CD4-positive, alpha-beta T cell treated with Interleukin-2 at 100 ng/mL for 4 hours (primary cell): ENCODE measurements at places on chromosomes 12 and 14.

DNA sequence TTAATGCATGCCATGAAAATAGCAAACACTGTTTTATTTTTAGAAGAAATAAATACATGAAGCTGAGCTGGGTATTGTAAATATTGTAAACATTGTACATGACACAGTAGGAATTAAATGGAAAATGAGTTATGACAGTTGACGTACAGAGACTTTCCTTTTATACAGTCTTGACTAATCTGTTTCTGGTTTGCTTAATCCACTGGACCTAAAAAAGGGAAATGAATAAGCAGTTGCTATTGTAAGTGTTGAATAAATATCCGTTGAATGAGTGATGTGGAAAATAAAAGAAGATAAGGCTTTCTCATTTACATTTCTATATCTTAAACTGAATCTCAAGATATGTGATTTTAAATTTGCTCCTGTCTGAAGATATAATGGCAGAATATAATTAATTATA lies 15.0 kb downstream of the PMCH start:
- no peak for DNase-seq

DNA sequence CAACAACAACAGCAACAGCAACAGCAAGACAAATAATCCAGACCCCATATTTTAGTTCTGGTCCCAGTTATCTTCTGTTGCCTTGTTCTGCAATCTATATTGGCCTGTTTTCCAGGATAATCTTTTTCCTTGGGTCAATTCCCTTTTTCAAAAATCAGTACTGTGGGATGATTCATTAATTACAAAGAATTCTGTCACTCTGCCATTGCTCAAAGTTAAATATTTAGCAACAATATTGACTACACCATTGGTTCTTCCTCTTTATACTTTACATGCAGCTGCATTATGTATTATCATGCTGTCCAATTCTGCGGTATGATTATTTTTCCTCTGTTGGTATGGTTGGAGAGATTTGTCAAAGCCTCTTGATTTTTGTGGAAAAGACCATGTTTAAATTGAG lies 10.1 kb upstream of the GALNT8 start:
- no peak for DNase-seq

- no peak for DNase-seq
Measured at GRCh38 chr14:23933742-23934128, 19.8 kb upstream of the DHRS4 start.

- no peak for DNase-seq
Measured at GRCh38 chr14:96581026-96581425, 78.8 kb downstream of the PAPOLA start.

GRCh38 chr12:60872850-60873713 lies 1277.3 kb downstream of the SLC16A7 start:
- DNase-seq = no peak

- DNase-seq = no peak
Measured at GRCh38 chr14:69231486-69231885, 28.5 kb upstream of the GALNT16 start.

DNA sequence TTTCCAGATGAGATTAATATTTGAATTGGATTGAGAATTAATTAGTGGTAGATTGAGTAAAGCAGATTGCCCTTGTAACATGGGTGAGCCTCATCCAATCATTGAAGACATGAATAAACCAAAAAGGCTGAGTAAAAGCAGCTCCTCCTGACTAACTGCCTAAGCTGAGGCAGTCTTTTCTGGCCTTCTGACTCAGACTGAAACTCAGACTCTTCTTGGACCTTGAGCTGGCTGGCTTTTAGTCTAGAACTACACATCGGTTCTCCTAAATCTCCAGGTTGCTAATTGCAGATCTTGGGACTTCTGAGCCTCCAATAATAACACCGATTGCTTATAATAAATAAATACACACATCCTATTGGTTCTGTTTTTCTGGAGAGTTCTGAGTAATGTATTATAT lies 24.0 kb downstream of the FKBP11 start:
- no peak for DNase-seq

DNA sequence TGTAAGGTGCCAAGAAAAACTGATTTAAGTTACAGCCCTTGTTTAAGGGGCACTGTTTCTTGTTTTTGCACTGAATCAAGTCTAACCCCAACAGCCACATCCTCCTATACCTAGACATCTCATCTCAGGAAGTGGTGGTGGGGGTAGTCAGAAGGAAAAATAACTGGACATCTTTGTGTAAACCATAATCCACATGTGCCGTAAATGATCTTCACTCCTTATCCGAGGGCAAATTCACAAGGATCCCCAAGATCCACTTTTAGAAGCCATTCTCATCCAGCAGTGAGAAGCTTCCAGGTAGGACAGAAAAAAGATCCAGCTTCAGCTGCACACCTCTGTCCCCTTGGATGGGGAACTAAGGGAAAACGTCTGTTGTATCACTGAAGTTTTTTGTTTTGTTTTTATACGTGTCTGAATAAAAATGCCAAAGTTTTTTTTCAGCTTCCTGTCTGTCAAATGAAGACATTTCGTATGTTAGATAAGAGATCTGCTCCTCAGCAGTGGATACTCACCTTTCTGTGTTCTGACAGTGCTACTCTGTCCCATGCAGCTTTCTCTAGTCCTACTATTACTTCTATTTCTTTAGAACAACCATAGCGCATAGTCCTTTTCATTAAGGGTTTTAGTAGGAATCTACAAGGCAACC lies 1.2 kb upstream of the PA2G4 start:
- peak; percentile 45 for DNase-seq

DNA sequence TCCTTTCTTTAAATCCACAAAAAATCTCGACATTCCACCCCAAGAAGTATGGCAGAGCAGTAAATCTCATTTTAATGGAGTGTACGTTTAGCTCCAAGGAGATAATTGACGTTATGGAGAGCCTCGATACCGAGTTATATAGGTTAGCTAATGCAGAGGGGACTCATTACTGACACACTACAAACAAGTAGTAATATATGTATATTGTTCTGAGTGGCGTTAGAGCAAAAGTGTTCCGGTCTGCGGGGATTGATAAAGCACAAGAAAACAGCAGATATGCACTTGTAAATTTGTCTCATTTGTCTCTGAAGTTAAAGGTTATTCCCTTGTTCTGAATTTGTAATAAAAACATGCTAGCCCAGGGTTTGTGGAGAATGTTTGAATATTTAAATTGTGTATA lies 84.1 kb downstream of the BCL11B start:
- DNase-seq = no peak

GRCh38 chr14:66939409-66939808 lies 249.8 kb upstream of the GARIN2 start:
- DNase-seq = no peak

DNA sequence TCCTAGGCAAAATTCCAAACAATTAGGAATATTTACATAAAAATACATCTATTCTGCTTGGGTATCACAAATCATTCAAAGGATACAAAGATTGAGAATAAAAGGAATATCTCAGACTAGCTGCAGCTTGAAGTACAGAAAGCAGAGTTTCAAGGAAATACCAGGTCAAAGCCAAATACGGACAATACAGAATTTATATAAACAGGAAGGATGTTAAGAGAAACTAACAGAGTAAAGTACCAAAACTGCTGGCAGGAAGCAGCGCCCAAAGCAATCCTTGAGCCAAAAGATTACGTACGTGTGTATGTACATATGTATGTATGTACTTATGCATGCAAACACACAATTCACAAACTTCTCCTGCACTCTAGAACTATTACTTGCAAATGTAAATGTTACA lies 86.6 kb downstream of the PPP1R12A start:
- DNase-seq = no peak

DNA sequence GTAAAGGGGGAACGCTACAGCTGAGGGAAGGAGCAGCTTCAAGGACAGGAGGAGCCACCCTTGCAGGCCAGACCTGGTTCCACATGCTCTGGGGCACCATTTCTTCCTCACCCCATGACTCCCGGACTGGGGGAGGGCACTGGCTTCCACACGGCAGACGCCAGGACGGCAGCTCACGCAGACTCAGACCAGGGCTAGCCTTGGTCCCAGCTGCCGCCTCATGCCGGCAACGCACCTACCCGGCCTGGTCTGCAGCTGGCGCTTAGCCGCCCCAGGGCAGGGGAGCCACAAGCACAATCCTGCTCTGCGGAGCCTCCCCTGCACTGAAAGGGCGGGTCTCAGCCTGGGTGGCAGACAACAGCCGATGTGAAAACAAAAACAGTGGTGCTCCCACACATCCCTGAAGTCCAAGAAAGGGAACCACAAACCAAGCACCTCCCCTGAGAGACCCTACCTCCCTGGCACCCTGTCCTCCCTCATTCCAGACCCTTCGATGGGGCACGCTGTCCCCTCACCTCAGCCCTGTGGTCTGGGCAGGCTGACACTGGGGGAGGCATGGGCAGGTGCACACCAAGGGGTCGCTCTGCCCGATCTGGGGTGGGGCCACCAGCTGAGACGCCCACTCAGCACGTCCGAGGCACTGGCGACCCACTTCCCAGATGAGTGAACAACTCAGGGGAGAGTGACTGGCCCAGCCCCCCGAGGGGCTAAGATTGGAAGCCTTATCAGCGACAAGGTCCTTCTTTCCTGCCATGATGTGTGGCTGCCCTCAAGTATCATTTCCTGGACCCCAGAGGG lies 65.0 kb downstream of the CHGA start:
- DNase-seq = no peak

- DNase-seq = no peak
Measured at GRCh38 chr12:100450735-100451134, 22.9 kb upstream of the NR1H4 start.

DNA sequence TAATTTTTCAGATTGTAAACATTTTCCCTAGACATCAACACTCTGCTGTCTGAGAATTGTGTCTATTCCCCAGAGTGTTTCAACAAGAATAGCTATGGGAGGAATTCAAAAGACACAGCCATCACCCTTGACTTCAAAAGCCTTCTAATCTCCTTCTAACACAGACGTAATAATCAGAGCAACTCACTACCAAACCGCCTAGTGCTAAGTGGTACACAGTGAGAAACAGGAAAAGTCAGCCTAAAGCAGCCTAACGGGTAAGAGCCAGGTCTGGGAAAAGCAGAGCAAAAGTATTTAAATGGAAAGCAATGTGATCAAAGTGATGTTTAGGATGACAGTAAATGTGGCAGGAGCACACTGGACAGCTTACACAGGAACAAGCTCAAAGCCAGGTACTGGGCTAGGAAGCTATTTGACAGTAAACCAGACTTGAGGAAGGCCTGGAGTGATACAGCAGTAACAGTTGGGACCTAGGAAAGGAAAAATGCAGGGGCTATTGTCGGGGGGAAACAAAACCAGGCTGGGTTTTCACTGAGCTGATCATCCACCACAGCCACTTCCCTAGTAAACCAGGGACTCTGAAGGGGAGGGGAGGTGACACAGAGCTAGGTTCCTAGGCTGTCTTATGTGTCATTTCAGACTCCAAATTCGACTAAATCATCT lies 29.4 kb downstream of the CORO1C start:
- DNase-seq = no peak

DNA sequence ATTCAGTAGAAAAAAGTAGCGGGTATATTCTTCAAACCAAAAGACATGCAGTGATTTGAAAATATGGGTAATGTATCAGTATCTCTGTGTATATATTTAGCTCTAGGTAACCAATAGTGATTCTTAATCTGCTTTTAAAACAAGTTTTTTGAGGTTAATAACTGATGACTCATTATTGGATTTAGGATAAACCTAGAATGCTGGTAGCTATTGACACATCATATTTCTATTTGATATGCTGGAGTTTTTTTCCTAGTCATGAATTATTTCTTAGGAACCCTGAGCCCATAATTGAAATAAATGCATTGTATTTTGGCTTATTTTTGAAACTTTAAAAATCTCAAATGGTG lies 15.5 kb downstream of the ARF6 start:
- DNase-seq = no peak

DNA sequence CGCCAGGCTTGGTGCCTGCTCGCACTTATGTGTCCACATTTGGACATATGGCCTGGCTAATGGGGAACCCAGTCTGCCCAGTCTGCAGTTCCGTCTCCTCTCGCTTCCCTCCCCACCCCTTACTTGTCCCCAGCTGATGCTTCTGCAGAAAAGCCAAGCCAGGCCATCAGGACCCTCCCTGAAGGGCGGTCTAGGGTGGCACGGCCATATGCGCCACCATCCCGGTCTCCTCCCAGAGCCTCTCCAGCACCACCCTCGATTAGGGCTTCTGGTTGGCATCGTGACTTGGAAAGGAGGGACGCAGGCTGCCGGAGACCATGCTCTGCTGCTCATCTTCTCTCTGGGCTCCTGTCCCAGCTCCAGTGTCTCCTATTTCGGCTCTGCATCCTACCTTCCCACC lies 54.6 kb downstream of the CALM1 start:
- no peak for DNase-seq

- DNase-seq = no peak
Measured at GRCh38 chr12:2068653-2069052, 15.9 kb downstream of the CACNA1C start.

- no peak for DNase-seq
Measured at GRCh38 chr14:100810435-100810834, 15.5 kb upstream of the MEG3 start.

- no peak for DNase-seq
Measured at GRCh38 chr14:34496679-34497513, 34.9 kb upstream of the SPTSSA start.

DNA sequence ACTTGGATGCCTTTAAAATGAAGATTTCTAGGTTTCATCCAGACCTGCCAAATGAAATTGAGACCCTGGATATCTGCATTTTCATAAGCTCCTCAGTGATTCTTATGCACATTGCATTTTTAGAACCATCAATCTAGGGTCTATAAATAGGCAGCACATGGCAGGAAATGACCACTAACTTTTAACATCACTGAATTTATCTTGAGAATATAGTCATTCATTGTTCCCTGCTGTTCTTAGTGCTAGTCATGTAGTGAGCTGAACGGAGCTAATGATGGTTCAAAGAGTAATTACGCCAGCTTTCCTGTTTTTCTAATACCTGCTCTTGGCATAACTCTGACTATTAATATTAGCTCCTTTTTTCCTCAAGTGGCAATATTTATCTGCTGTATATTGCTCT lies 91.6 kb downstream of the TPH2 start:
- DNase-seq = no peak

DNA sequence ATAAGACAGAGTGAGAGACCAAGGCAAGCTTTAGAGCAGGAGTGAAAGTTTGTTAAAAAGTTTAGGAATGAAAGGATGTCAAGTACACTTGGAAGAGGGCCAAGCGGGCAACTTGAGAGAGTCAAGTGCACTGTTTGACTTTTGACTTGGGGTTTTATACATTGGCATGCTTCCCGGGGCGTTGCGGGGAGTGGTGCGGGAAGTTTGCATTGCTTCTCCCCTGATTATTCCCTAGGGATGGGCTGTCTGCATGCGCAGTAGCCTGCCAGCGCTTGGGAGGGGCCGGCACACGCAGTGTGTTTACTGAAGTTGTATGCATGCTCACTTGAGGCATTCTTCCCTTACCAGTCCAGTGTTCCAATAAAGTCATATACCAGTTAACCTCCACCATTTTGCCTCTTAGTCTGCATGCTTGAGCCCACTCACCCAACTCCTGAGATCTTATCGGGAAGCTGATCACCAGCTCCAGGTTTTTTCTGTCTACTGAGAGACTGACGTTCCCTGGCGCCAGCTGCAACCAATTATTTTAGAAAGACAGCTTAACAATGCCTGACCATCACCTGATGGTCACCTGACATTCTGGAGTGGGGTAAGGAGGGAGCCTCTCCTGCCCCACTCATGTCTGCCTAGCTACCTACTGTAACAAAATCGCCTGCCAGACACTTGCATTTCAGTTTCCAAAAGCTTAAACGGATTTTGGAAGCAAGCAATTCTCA lies 53.2 kb downstream of the DACT1 start:
- DNase-seq = no peak

GRCh38 chr12:38585086-38585485 lies 268.5 kb downstream of the ALG10B start:
- DNase-seq = no peak
